Mesendoderm (in vitro differentiated cells): ENCODE measurements at places on chromosomes 5 and 9.

DNA sequence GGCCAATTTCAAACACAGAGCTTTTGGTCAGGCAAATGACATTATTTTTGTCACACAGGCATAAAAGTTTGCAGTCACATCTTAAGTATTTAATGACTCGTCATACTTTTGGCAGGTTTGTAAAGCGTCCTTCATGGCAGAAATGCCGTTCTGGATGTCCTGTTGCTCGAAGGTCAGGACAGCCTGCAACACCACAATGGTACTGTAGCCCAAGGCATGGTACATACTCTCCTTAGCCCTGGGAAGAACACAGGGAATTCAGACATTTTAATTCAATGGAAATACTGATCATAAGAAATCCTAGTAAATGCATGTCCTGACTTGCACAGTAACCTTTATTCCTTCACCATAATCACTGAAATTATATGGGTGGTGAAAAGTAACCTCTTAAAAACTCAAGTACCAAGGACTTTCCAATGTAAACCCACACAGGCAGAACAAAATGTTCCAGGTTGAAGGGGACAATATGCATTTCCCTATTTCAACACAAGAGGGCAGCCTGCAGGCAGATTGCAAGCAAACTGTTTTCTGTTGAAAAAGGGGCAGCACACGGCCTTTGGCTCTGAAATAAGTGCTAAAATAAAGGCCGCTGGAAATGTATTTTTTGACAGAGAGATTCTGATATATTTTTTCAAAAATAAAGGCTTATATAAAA lies 95.7 kb downstream of the TTC39B start:
- H3K27me3 ChIP-seq, result no peaks in the 10 kb centered on the region
- H3K27ac ChIP-seq, result no peak overlapping the region
- no peaks in the 10 kb centered on the region for H3K4me1 ChIP-seq
- no peak overlapping the region for H3K4me3 ChIP-seq
- no peaks in the 10 kb centered on the region for H3K36me3 ChIP-seq
- DNase-seq, result peak; percentile 86

DNA sequence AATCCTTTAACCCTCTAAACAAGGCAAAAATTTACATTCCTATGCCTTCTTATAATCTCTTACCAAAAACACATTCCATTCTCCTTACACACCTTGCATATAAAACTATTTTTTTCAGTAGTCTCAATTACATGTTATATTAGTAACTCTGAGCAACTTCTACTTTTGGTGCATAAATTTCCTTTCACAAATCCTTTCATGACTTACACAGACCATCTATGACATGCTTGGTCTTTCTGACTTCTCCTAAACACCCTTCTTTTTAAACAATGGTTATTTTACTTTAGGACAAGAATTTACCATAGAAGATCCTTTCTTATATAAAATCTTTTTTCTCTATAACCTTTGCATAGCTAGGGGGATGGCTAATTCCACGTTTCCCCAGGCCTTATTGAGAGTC lies 208.0 kb upstream of the ARRDC3 start:
- peak; percentile 69 for DNase-seq
- no peak overlapping the region for H3K27ac ChIP-seq
- no peaks in the 10 kb centered on the region for H3K36me3 ChIP-seq
- H3K27me3 ChIP-seq, result no peaks in the 10 kb centered on the region

DNA sequence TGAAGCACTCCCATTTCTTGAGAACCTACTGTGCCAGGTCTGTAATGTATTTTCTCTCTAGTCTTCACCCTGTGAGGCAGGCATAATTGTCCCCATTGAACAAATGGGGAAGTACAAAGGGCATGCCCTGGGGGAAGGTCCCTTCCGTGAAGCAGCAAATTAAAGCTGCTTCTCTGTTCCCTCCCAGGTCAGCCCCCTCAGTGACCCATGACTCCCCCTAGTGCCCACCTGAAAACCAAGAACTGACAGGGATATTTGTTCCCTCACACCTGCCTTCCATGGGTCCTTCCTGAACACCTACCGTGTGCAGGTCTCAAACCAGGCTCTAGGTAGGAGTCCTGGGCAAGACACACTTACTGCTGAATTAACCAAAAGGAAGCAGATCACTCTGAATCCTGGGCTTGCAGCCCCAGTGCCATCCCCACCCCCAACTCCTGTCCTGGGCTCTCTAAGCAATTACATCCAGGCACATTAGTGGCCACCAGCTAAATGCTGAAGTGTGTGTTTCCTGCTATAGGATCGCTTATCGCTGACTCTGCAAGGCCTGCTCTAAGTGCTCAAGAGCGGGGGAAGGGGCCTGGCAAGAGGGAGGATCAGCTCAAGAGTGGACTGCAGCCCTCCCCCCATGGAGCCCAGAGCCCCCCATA lies 254.8 kb downstream of the CDK5RAP2 start:
- H3K4me3 ChIP-seq, result no peak overlapping the region
- H3K4me1 ChIP-seq, result no peaks in the 10 kb centered on the region
- no peak overlapping the region for H3K27ac ChIP-seq
- no peaks in the 10 kb centered on the region for H3K27me3 ChIP-seq
- no peaks in the 10 kb centered on the region for H3K36me3 ChIP-seq

- H3K36me3 ChIP-seq, result no peaks in the 10 kb centered on the region
- H3K27ac ChIP-seq, result no peak overlapping the region
These were observed 49.9 kb downstream of the ZFAND5 start for GRCh38 chr9:72315089-72315509.

- DNase-seq, result peak; percentile 63
- no peaks in the 10 kb centered on the region for H3K36me3 ChIP-seq
These were observed 324.0 kb downstream of the NDUFS4 start for GRCh38 chr5:53884417-53884816.
